ENCODE measurements at places on chromosomes 3 and 15.

DNA sequence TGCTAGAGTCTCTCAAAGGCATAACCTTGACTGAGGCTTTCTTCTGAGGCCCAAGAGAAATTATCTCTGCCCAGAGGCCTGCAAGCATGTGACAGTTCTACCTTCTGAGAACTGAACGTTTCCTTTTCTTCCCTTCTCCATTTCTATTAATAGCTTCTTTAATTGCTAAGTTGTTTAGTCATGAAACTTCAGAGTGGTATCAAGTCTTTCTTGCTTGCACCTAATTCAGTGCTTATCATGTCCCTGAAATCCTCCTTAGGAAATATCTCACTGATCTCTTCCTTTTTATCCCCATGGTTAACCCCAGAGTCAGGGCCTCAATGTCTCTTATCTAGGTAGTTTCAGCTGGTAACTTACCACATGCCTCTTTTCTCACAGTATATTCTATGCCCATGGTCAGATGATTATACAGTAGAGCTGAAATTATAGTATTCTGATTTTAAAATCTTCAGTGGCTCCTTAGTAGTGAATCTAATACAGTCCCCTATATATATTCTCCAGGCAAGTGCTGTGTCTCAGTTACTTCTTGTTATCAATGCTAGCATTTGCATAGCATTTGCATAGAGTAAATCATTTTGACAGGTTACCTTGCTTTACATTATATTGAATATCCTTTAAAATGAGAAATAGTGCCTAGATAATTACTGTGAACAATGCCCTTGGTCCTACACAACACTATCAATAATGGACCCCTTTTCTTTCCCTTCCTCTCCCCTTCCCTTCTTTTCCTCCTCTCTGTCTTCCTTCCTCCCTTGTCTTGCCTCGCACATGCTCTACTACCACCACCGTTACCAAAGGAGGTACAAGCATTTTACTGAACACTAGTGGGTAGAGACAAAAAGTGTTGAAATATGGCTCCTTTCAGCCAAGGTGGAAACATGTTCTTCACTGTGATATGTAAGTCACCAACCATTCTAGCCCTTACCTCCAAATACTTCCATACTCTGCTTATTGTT is 33.0 kb downstream of the KBTBD8 start:
- no peak for DNase-seq

GRCh38 chr15:77163781-77164384 is 93.0 kb upstream of the TSPAN3 start:
- no peak for DNase-seq

GRCh38 chr3:112650482-112650881 is 9.5 kb upstream of the CCDC80 start:
- no peak for DNase-seq

DNA sequence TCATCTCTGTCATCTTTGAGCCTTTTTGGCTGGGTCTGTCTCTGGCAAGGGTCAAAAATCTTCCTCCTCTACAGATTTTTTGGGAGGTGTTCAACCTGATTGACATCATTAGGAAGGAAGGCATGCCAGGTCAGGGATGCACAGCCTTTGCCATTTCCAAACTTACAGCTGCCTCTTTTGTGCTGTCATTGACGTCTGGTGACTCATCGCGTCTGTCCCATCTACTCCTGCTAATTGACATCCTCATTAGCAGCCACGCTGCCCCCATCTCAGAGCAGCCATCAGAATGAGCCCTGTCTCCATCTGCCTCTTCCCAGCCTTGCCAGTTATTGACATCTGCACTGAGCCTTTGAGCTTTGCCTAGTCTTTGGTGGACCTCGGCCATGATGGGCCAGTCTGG is 53.0 kb downstream of the PDIA5 start:
- no peak for DNase-seq

- no peak for DNase-seq
Measured at GRCh38 chr15:30043211-30043655, 39.5 kb upstream of the GOLGA8J start.

GRCh38 chr15:38471974-38472373 is 18.0 kb downstream of the FAM98B start:
- no peak for DNase-seq

DNA sequence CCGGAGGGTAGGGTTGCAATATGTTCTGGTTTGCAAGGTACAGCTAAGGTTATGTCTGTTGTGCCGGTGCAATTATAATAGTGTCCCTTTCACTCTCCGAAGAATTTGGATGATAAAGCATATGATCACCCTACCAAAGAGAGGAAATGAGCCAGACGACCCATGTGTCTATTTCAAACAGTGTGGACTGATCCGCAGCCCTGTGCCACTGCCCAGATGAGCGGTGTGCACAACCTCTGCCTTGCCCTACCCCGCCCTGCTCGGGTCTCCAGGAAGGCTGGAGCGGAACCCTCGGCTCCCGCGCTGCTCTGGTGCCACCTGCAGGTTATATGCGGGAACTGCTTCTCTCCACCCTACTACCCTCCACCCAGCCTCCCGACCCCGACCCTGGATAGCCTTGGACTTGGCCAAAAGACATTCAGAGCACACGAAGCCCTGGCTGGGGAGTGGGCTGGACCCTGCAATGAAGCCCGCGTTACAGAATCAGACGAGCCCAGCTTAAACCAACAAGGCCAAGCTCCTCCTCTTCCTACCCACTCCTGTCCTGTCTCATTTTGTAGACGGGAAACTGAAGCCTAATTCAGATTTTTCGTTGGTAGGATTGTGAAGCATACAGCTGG is 68.4 kb upstream of the CHRNB4 start:
- peak; percentile 36 for DNase-seq

DNA sequence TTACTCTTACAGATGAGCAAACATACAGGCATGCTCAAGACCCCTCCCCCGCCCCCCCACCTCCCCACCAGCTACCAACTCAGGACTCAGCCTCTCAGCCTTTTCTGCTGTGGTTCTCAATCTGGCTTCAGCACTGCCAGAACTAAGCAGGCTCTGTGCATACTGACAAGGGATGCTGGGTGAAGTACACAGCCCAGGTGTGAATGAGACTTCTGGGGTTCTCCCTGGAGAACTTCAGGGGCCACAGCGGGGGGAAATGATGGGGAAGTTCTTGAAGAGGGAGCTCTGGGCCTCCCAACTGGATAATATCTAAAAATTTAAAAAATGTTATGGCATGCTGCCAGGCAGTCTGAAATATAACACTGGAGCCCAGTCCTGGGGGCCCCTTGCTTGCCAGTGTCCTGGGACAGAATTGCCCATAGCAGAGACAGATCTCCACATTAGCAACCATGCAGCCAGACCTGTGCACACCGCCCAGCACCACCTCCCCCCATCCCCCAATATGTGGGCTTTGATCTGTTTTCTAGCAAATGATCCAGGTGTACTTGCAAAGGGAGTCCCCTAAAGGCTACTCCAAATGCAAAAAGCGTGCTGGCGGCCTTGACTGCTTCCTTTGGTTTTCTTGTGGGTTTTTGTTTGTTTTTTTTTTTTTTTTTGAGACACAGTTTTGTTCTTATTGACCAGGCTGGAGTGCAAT is 41.4 kb downstream of the PGPEP1L start:
- DNase-seq: no peak

DNA sequence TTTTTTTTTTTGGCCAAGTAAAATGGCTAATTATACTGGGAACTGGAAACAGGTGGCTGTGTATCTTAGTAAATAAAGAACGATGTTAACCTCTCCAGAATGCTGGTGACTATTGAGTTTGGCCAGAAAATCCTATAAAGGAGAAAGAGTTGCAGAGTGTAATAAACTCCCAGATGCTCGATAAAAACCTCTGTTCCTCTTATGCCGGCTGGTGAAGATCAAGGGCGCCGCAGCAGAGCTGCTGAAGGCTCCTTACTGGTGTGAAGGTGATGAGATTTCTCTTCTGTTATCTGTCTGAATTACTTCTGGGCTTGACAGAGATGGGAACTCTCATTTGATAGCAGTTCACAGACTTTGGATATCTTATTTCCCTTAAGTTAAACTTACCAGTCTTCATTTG is 104.6 kb downstream of the PTPRG start:
- DNase-seq: no peak

DNA sequence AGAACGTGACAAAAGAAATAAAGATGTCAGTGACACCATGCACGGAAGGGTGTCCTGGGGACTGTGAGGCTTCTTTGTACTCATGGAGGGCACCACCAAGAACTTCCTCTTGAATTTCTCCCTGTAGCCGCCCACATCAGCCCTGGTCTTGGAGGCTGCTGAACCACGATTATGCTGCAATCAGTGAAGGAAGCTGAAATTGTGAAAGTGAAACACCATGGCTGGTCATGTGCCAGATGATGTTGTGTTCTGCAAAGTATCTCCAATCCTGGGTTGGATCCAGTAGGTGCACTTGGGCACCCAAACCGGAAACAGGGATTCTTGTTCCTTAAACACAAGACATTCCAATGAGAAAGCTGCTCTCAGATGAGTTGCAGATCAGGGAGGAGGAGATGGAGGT is 104.4 kb upstream of the GOLGA6L6 start:
- DNase-seq: no peak

GRCh38 chr15:38421069-38421690 is 32.7 kb upstream of the FAM98B start:
- no peak for DNase-seq

DNA sequence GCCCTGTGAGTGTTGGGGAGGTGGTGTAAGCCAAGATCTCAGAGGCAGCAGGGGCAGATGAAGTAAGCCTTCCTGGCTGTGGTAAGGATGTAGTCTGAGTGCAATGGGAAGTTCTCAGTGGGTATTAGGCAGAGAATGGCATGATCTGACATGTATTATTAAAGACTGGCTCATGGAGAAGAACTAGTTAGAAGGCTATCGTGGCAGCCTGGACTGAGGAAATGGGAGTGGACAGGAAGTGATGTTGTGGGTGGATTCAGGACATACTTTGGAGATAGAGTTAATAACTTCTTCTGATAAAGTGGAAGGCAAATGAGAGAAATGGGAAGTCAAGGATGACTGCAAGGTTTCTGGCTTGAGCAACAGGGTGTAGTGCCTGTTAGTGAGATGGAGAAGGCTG is 250.9 kb upstream of the CFAP20DC start:
- no peak for DNase-seq

- no peak for DNase-seq
Measured at GRCh38 chr3:124699686-124700396, 30.4 kb upstream of the UMPS start.

- DNase-seq: no peak
Measured at GRCh38 chr3:42216302-42216701, 49.7 kb downstream of the CCK start.

DNA sequence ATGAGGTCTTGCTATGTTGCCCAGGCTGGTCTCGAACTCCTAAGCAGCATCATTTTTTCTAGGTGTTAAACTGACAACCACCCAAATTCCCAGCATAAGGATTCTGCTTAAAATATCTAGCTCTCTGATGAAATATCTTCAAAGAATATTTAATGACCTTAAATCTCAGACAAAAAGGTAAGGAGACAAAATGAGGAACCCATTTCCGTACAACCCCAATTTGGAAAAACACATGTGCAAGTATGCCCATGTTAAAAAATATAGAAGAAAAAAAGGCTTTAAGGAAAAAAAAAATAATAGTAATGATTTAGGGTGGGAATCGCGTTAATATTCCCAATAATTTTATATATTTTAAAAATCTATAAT is 1.4 kb upstream of the SACM1L start:
- DNase-seq: no peak

DNA sequence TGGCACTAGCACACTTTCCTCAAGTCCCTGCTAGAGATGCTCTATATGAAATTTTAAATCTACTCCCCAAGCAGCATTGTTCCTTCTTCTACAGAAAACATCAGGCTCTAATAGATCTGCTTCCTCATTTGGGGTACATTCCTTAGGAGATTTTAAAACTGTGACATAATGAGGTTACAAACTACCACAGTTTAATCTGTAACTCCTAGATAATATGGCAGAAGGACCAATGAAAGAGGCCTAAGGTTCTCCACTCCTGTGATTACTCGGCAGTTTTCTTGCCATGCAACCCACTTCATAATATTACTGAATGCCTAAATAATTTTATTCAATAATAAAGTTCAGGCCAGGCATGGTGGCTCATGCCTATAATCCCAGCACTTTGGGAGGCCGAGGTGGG is 16.1 kb downstream of the ZNF106 start:
- DNase-seq: no peak

DNA sequence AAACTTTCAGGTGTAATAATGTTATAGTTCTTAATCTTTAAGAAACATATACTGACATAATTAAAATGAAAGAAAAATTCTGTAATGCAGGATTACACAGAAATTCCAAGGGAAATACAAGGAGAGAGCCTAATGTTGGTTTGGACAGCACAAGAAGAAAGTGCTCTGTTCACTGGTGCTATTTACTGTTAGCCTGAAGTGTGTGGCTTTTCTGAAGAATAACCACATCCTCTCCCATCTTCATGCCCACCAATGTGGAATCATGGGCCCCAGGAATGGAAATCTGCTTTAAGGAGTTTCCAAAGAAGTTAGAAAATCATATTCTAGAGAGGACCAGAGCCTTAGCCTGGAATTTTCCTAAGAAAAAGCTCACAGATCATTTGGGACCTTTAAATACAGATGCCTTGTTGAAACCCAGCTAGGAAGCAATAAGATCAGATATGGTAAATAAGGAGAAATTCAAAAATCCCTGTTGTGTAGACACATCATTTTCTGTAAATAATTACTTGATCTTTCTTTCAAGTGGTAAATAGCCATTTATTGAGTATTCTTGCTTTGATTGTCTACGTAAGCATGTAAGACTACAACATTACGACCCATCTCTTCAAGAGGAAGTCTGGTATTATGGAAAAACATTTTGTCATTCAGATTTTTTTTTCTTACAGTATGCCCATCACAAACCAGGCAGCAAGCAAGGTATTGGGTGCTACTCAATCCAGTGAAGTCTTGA is 10.3 kb upstream of the USP50 start:
- DNase-seq: no peak

DNA sequence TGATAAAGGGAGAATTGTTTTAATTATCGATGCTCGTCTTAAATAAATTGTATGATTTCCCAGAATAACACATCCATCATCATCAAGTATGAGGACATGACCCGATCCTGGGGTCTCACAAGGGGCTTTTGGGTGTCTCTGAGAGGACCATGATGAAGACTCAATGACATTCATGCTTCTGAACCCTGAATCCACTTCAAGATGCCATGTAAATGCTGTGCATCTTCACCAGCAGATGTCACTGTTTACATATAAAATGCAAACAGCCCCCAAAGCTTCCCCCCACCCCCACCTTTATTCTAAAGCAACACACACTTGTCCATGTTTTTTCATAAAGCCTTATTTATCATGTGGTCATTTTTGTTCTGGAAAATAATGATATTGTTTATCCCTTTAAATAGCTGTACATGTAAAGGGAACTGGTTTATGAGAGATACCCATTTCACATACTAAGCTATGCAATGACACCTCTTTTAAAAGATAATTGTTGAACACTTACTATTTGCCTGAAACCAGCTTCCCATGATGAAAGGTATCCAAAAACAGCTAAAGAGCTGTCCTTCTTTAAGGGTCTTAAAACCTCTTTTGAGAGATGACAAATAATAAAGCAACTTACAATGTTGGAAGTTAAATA is 69.7 kb upstream of the UBE3A start:
- DNase-seq: no peak

GRCh38 chr15:63089260-63090043 is 32.2 kb upstream of the LACTB start:
- no peak for DNase-seq

GRCh38 chr3:192168202-192168601 is 559.1 kb downstream of the FGF12 start:
- DNase-seq: no peak

- DNase-seq: no peak
Measured at GRCh38 chr15:49313650-49314049, 109.4 kb upstream of the FGF7 start.
